ENCODE measurements at places on chromosomes 1 and 21.

- DNase-seq: no peak
Measured at GRCh38 chr1:218996362-218996761, 177.3 kb upstream of the LYPLAL1 start.

GRCh38 chr1:195981448-195982139 is 626.6 kb downstream of the KCNT2 start:
- no peak for DNase-seq

- no peak for DNase-seq
Measured at GRCh38 chr1:157770442-157771043, 6.4 kb downstream of the FCRL2 start.

- DNase-seq: no peak
Measured at GRCh38 chr1:9041116-9041779, 15.0 kb upstream of the SLC2A7 start.

DNA sequence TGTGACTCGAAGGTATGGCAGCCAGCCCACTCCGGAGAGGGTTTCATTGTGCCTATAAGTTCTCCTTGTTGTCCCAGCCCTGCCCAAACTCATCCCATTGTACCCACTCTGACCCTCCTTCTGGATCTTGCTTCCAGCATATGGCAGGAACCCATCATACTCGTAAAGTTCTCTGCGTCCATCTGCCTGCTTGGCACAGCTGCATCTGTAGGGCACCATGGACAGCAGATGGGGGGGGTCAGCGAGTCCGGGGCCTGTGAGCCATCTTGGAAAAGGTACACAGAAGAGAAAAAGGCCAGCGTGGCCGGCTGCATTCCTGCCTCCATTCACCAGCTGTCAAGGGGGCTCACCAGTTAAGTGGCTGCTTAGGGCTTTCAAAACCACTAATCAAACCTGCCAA is 94.9 kb upstream of the IGSF21 start:
- DNase-seq: no peak

- DNase-seq: no peak
Measured at GRCh38 chr1:203046984-203047630, 20.8 kb downstream of the PPFIA4 start.

DNA sequence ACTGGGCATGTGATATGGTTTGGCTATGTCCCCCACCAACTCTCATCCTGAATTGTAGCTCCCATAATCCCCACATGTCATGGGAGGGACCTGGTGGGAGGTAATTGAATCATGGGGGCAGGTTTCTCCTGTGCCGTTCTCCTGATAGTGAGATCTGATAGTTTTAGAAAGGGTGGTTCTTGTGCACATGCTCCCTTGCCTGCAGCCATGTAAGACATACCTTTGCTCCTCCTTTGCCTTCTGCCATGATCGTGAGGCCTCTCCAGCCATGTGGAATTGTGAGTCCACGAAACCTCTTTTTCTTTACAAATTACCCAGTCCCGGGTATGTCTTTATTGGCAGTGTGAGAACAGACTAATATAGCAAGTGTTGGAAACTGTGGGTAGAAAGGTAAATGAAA is 99.5 kb upstream of the HMCN1 start:
- DNase-seq: no peak

DNA sequence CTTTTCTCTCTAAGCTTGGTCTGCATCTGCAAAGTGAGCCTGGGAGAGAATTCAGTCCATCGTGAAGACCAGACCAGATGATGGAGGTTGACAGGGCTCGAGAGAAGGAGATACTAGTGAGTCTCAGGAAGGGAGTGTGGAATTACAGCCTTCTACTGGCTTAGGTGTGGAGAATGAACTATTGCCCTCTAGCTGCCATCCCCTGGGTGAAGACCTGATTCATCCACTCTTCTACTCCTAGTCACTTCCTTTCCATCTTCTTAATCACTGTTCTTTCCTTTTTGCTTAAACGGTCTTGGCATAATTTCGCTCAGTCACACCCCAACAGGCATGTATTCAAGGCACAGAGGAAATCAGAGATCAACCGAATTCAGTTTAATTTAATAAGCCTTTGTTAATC is 34.0 kb upstream of the HSD17B7 start:
- DNase-seq: no peak

DNA sequence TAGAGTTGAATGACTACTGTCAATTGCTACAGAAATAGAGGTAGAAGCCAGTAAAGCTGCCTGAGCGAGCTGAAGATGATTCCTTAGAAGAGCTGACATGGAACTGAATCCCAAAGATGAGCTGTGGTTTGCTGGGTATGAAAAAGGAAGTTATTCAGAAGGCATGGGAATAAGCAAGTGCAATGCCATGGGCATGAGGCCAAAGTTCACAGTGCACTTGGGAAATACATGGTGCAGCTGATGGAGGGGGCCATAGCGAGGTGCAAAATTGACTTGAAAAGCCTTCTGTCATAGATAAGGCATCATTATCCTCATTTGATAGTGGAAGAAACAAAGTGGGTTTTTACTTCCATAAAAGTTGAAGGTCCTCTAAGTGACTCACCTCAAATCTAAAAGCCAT is 88.6 kb downstream of the NEK7 start:
- DNase-seq: no peak
